ENCODE measurements at places on chromosomes 1 and 21.

DNA sequence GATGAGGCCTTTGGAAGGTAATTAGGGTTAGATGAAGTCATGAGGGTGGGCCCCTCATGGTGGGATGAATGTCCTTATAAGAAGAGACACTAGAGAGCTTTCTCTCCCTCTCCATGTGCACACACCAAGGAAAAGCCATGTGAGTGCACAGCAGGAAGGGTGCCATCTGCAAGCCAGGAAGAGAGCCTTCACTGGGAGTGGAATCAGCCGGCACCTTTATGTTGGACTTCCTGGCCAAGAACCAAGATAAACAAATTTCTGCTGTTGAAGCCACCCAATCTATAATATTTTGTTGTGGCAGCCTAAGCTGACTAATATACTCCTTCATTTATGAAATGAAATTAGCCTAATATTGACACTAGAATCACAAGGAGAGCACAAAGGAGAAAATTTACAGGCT is 38.2 kb upstream of the PKP1 start:
- peak; percentile 14 for DNase-seq

GRCh38 chr1:247829656-247830055 is 5.7 kb upstream of the OR14A16 start:
- DNase-seq = no peak

DNA sequence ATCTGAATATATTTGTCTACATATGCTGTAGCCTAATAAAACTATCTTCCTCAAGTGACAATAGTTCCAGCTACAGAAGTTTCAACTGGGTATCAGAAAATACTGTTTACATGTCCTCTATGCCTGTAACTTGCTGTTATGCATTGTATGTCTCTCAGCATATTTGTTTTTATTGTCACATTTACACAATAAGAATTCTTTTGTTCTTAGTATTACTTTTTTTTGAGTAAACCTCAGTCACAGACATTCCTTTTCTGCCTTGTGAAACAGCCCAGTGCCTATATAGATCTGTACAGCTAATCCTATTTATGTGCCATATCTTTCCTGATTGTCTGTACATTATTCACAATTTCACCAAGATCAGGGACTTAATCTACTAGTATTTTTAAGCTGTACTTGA is 565.2 kb downstream of the NEGR1 start:
- no peak for DNase-seq

DNA sequence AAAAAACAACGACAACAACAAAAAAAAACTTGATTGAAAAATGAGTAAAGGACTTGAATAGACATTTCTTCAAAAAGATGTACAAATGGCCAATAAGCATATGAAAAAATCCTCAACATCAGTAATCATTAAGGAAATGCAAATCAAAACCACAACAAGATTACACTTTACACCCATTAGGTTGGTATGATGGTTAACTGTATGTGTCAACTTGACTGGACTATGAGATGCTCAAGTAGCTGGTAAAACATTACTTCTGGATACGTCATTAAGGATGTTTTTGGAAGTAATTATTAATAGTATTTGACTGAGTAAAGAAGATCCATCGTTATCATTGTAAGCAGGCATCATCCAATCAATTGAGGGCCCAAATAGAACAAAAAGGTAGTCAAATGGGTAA is 34.9 kb upstream of the LYPLAL1 start:
- no peak for DNase-seq

GRCh38 chr1:30513396-30514136 is 209.8 kb downstream of the MATN1 start:
- no peak for DNase-seq

DNA sequence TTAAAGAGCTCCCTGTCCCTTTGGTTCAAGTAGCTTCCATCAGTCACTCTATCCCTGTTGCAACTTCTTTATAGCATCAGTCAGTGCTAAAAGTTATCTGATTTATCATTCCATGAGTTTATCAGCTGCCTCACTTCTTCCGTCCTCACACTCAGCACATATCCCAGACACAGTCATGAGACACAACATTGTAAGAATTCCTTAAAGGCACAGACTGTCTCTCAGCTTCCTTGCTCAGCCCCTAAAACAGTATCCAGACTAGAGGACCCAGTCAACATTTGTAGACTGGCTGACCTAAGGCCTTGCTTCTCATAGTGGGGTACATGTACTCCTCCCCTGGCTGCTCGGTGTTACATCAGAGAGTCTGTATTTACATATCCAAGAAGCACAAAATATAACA is 164.9 kb upstream of the ADGRL2 start:
- DNase-seq = no peak

GRCh38 chr1:56774067-56774609 is 45.1 kb downstream of the FYB2 start:
- no peak for DNase-seq

GRCh38 chr1:173341307-173341706 is 134.2 kb upstream of the TNFSF4 start:
- no peak for DNase-seq

GRCh38 chr1:8739377-8739776 is 78.1 kb downstream of the RERE start:
- DNase-seq = no peak

DNA sequence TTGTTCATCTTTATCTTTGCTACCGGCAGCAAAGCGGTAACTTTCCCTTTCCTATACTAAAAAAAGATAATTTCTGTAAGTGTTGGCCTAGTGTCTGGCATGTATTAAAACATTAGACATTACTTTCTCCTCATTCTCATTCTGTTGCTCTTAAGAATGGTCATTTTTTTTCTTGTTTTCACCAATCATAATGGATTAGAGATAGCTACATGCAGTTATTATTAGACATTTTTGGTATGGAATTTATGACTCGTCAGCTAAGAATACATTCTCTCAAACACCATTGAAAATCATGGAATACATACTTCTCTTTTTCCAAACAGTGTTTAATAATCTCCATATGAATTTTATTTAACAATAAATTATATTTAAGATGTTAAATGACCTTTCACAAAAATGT is 1154.6 kb downstream of the BRINP3 start:
- no peak for DNase-seq

DNA sequence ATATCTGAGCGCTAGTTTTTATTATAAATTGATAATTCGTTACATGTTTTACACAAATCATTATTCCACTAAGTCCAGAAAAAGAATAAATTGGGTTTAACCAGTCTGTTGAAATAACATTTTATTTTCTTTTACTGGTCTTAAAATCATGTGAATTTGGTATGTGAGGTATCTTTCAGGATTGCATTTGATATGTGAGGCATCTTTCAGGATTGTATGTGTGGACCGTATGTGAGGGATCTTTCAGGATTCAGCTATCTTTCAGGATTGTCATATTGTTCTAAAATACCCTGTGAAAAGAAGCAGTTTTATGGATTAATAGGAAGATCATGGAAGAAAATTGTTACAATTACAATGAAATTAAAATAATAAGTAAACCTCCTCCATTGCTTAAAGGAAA is 42.9 kb downstream of the USP25 start:
- no peak for DNase-seq

- DNase-seq = peak; percentile 62
Measured at GRCh38 chr1:182143154-182143657, 81.7 kb upstream of the ZNF648 start.

DNA sequence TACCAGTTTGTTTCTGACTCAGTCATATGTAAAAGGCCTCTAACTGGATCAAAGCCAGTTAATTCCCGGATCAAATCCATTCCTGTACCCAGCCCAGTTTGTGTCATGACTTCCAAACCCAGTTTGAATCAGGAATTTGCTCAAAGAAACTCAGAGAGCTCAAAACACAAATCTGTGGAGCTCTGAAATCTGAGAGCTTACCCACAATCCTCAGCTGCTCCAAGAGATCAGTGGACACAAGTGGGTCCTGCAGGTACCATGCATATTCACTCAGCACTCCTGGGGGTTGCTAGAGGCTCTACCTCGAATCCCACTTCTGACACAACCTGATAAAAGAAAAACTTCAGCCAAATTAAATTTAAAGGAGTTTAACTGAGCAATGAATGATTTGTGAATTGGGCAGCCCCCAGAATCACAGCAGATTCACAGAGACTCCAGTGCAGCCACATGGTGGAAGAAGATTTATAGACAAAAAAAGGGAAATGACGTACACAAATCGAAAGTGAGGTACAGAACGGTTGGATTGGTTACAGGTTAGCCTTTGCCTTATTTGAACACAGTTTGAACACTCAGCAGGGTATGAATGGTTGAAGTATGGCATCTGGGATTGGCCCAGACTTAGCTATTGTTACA is 11.9 kb upstream of the MRPL55 start:
- no peak for DNase-seq

DNA sequence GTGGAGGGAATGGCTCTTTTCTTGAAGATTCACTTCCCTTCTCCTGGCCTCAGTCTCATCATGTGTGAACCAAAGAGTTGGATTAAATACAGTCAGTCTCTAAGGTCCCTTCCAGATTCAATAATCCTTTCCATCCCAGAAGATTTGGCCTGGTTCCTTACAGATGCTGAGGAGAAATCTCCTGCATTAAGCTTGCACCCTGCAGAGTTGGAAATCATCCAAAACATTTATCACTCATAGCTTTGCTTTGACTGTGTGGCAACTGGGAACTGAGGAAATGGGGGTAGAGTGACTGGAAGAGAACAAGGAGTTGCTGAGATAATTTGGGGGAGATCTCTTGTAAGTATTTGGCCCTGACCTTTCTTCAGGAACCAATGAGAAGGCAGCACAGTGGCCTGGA is 220.5 kb upstream of the SGIP1 start:
- DNase-seq = no peak

DNA sequence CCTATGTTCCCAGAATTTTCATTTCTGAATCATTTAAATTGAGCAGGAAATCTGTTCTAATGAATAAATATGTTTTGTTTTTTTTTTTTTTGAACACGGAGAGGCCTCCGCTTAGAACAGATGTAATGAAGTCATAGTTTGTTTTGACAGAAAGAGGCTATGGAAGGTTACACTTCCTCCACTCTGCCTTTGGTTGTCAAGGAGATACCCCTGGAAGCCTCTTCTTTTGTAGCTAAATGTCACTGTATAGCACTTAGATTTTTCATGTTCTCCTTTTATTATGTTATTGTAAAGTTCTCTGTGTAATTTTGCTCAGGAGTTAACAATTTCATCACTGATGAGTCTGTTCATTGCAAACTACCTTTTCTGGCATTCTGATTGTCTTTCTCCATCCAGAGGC is 22.7 kb upstream of the GNG12 start:
- DNase-seq = no peak

DNA sequence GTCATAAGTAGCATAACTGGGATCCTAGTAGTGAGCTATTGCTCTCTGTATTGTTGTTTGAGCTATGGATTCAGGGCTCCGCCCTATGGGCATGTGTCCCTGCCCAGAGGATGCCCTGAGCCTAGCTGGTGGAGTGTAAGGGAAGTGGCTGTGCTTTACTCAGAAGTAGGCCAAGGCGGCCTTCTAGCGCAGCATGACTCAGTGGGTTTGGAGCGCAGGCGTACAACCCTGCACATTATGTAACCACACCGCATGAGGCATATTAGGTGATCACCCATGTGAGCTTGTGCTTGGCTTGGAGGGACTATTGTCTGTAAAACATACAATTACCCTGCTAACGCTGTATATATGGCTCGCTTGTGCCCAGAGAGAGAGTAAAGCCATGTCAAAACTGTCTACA is 11.1 kb upstream of the UBE2U start:
- no peak for DNase-seq

- DNase-seq = no peak
Measured at GRCh38 chr1:26844424-26845196, 18.1 kb downstream of the ZDHHC18 start.

DNA sequence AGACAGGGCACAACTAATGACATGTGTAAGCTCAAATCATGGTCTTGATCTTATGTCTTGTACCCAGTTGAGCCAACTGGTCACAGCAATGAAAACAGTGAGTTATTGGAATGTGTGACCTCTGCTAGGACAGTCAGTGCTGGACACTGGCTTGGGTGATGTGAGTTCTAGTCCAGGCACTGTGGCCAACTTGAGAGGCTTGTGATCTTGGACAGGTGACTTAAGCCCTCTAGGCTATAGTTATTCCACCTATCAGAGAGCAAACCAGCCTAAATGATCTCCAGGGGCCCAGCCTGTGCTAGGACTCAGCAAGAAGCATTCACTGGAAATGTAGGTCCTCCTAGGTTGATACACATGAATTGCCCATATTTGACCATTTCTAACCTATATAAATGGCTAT is 1.1 kb downstream of the KCNE2 start:
- no peak for DNase-seq

DNA sequence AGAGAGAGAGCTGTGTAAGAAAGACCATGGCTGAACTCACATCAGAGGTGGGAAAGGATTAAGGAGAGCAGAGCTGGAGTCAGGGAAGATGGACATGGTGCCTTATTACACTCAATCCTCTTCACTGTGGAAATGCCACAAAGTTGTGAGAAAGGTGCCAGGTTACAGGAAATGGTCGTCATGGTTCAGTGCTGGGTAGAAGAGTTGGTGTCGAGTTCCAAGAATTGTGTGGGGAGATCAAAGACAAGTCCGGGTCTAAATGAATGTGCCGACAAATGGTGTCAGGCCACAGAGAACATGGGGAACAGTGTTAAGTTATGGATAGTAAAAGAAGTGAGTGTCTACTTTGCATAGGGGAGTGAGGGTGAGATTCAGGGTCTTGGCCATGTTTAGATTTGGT is 40.9 kb downstream of the LAMC2 start:
- DNase-seq = peak; percentile 80

DNA sequence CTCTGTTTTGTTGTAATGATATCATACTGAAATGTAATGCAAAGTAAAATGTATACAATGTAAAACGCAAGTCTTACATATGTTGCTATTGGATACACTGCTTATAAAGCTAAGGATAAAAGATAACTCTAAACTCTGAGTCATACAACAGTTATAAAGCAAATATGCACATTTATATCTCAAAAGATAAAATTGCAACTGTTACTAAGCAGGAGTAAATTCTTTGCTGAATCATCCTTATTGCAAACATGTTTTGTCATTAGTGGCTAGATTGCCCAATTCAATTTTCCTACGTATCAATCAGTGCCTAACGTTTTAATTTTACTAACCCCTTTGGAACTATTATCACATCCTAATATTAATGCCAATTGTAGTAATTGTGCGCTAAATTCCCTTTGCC is 762.9 kb downstream of the LTN1 start:
- no peak for DNase-seq

DNA sequence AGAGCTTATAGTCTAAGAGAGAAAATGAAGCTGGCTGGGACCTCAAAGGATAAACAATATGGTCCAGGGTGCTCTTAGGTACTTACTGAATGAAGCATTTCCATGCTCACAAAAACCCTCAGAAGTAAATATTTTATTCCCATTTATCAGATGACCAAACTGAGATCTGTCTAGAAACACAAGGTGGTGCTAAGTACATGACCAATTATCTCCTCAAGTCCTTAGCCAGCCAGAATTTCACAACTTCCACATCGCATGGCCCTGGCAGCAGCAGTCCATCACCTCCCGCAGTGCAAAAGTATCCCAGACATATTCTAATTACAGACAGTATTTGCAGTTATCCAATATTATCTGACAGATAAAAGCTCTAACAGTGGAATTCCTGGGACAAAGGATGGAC is 321.7 kb upstream of the PROX1 start:
- peak; percentile 28 for DNase-seq

GRCh38 chr1:55708781-55709180 is 493.6 kb upstream of the USP24 start:
- DNase-seq = no peak

Measured in NCI-H510A (cell line).